ENCODE measurements at places on chromosomes 16 and 17. TPM values are rescaled to one million over a fixed set of nuclear protein-coding genes. Genes with fewer than 3 reads are reported as not detected.

CCDC200 gene
- 0.73 TPM for polyA plus RNA-seq

TTLL6 gene
- polyA plus RNA-seq = not detected

KRTAP4-1 gene
- polyA plus RNA-seq = not detected

ACE gene
- 0.15 TPM for polyA plus RNA-seq

CLUH gene
- 8.7 TPM for polyA plus RNA-seq

OR1E2 gene
- not detected for polyA plus RNA-seq

KRTAP4-6 gene
- not detected for polyA plus RNA-seq

EME1 gene
- polyA plus RNA-seq = not detected

ARL17A gene
- 6.4 TPM for polyA plus RNA-seq

CACNG4 gene
- not detected for polyA plus RNA-seq

COASY gene
- polyA plus RNA-seq = 48.3 TPM

DYNLRB2 gene
- 2.3 TPM for polyA plus RNA-seq

CDRT15L2 gene
- not detected for polyA plus RNA-seq

PPL gene
- polyA plus RNA-seq = not detected

FOXN1 gene
- not detected for polyA plus RNA-seq

PABPN1L gene
- polyA plus RNA-seq = not detected

GUCY2D gene
- 0.17 TPM for polyA plus RNA-seq

TMC8 gene
- polyA plus RNA-seq = 72.9 TPM

MGAT5B gene
- not detected for polyA plus RNA-seq

HSPB9 gene
- polyA plus RNA-seq = not detected

RPH3AL gene
- polyA plus RNA-seq = 1.9 TPM

RAI1 gene
- polyA plus RNA-seq = 4.0 TPM
